Stimulated activated CD4-positive, alpha-beta T cell treated with anti-CD3 and anti-CD28 coated beads, Interleukin-4, amount 100 ng/mL, for 24 hours (primary cell): ENCODE measurements at places on chromosomes 12 and 14.

DNA sequence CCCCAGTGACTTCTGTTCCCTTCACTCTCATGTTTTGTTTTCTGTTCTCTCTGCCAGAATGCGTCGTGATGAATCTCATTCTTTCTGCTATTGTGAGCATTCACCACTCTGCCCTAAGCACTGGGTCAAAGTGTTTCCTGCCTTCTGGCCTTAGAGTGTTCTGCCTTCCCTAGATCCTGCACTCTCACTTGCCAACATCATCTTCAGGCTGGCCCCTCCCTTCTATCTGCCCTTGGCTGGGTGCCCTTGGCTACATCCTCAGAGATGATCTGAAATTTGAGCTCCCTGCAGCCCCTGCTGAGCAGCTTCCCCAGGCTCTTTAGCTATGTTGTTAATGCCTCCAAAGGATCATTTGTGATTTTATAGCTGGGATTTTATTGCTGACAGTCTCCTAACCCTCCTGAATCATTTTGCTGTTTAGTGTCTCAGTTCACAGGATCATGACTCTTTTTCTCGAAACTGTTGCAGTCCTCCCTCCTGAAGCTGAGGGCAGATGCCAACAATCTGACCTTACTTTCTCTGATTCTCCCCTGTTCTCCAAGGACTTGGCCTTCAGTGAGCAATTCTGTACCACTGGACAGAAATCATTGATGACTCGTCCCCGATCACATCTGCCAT, 4.5 kb downstream of the DHRS2 start:
- DNase-seq, result no peak

DNA sequence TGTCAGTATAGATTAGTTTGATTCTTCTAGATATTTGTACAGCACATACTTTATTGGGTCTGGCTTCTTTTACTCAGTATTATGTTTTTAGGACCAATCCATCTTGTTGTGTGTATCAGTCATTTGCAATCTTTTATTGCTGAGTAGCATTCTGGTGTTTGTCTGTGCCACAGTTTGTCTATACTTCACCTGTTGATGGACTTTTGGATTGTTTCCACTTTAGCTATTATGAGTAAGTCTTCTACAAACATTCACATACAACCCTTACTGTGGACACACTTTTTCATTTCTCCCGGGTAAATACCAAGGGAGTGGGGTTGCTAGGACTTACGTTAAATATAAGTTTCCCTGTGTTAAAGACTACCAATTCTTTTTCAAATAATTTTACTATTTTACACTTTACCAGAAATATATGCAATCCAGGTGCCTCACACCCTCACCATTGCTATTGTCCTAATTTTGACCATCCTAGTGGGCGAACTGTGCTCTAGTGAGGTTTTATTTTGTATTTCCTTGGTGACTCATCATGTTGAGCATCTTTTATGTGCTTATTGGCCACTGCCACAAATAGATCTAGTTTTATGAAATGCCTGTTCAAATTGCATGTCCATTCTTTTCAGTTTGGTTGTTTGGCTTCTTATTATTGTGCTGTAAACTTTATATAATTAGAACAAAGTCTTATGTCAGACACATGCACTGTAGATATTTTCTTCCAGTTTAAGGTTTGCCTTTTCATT, 304.7 kb upstream of the TMTC1 start:
- no peak for DNase-seq

DNA sequence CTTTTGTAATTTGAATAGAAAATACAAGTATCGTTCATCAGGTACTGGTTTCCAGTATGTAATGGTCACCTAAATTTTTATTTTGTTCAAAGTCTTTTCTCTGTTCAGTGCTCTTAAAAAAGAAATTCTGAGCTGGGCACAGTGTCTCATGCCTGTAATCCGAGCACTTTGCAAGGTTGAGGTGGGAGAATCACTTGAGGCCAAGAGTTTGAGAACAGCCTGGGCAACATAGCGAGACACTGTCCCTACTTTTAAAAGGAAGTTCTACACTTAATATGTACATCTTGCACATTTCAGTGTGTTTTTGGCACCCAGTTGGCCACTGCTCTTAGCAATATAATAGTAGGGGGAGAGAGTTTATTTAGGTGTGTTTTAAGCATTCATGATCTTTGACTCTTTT, 27.9 kb downstream of the PCNX1 start:
- DNase-seq, result no peak

GRCh38 chr12:27332714-27333402, at the start of gene BMAL2:
TSS of gene BMAL2 (plus strand) at chr12:27332836. CDS start at chr12:27333073, 237 bp downstream.
- DNase-seq, result peak; percentile 27

GRCh38 chr14:105472486-105472991, 2.1 kb upstream of the CRIP2 start:
- no peak for DNase-seq

DNA sequence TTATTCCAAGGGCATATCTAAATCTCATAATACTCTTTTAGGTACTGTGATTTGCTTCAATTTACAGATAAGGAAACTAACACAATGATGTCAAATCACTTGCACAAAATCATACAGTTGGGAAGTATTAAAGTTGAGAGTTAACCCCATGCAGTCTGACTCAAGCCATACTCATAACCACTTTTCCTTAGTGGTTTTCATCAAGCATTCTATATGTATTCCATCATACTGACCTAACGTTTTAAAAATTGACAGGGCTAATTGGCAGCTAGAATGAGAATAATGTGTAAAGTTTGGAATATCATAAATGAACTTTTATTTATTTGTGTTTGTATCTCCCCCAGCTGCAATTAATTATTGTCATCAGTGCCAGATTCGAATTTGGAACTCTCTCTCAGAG, 20.9 kb downstream of the PUS7L start:
- no peak for DNase-seq

- DNase-seq, result no peak
Observed at GRCh38 chr12:42704340-42704739, 114.8 kb upstream of the PRICKLE1 start.

GRCh38 chr14:51922624-51923023, 62.2 kb downstream of the GNG2 start:
- DNase-seq, result no peak

GRCh38 chr12:6771509-6772330, 600 bp upstream of the LAG3 start:
- no peak for DNase-seq

DNA sequence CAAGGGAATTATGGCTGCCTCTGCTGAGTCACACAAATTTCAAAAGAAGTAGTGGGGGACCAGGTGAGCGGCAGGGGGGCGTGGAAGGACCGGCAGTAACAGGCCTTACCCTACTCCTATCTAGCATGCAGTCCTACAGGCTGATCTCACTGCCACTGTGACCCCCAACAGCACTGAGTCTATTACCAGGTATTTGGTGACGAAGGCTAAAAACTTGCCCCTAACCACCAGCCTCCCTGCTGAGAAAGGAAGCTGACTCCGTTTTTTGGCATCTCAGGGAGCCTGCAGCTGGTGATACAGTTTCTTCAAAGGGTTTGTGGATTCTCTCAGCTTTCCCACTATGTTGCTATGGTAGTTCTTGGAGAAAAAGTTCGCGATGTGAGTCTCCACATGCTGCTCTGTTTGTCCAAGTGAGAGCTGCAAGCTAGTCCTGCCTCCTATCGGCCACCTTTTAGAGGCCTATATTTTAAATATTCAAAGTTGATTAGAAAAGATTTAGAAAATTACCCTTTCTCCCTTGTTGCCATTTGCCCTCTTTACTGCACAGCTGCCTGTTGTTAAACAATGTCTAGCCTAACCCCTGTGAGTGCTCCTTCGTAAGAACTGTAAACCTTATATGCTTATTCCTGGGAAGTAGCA, 57.1 kb upstream of the SLCO1B1 start:
- no peak for DNase-seq

- DNase-seq, result no peak
Observed at GRCh38 chr14:56490379-56490778, 89.2 kb upstream of the TMEM260 start.

DNA sequence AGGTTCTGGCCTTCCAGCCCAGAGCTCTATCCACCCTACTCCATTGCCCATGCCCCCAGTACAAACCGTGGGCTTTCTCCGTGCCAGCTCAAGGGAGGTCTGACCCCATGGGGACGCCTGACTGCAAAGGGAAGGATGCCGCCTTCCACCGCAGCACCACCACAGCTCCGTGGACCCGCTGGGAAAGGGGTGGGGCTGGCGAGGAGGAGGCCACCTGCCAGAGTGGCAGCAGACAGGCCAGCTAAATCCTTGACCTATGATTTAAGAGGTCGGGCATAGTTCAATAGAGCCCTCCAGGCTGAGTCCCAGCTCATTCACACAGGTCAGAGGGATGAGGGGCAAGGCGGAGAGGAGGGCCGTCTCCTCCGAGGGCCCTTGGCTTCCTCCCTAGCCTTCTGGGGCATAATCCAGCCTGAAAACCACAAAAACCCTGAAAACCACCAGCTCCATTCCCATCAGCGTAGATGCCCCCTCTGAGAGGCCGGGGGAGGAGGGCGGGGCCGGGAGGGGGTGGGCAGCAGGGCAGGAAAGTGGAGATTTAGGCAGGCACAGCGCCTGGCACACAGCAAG, 14.9 kb upstream of the FIGNL2 start:
- DNase-seq, result no peak

- DNase-seq, result no peak
Observed at GRCh38 chr12:50041062-50041860, 16.0 kb upstream of the RACGAP1 start.

DNA sequence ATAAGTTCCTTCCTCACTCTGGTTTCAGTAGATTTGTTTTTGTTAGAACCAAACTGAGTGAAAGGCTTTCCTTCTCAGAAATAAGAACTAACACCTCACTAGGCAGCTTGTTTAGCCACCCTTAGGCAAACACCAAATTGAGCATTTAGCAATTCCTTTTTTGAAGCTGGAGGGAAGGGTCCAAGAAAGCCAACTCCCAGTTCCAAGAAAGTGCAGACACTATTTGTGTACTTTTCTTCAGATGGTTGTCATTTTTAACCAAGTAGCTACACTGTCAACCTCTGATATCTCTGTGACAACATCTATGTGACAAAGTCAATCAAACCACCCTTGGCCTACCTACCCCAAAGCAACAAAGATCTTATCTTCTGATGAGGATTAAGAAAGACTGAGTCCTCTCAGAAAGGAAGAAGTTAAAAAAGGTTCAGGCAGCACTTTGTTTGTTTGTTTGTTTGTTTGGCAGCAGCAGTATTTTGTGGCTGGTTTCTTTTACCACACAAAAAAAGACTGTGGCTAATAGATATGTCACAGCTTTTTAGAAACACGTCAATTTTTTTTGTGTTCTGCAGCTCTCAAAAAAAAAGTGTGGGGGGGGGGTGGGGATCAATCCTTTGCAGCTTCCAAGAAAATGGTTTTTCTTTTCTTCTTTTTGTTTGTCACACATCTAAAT, 203.8 kb downstream of the CRADD start:
- no peak for DNase-seq

- DNase-seq, result peak; percentile 14
Observed at GRCh38 chr12:57545809-57546437, 1.1 kb downstream of the DCTN2 start.

DNA sequence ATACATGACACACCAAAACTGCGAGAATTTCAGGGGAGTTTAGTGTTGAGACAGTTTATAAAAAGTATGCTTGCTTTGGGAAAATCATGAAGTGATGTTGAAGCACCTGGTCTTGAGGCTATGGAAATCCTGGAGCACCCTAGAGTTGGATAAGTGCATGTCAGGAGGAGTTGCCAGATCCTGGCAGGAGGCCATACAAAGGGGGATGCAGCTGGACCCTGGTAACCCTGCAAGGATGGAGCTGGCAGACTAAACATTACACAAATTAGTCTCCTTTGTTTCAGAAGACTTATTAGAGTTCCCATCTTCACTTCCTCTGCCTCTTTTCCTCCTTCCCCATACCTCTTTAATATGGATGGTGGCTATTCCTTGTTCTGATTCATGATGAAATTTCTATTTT, 907.0 kb downstream of the BCL11B start:
- DNase-seq, result no peak

DNA sequence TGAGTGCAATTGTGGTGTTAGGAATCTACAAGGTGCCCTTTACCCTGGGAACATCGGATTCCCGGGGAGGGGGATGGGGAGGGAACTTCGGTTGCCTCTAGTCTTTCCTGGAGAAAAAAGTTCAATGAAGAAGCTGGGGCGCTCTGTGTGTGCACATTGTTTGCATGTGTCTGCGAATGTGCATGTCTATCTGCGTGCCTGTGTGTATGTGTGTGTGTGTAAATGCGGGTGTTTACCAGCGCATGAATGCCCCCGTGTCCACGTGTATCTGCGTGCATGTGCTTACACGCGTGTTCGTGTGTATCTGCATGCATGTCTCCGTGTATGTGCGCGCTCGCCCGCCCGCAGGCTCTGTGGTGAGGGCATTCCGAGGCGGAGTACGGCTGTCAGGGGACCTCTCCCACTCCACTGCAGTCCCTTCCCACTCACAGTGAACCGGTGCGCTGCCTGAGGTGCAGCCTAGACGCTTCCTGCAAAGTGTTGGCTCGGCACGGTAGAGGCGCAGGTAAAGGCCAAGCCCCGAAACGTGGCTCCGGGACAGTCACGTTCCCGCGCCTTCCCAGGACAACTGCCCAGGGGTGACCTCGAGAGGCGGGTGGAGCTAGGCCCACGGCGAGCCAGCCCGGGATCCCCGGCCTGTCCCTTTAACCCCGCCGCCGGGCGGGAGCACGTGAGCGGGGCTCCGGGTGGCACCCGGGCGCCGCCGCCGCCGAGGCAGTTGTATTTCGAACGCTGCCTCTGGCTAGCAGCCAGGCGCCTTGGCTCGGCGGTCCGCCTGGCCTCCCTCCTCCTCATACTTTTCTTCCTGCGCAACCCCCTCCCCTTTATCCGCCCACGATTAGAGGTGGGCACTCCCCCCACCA, 539 bp upstream of the HMGA2 start:
- no peak for DNase-seq

DNA sequence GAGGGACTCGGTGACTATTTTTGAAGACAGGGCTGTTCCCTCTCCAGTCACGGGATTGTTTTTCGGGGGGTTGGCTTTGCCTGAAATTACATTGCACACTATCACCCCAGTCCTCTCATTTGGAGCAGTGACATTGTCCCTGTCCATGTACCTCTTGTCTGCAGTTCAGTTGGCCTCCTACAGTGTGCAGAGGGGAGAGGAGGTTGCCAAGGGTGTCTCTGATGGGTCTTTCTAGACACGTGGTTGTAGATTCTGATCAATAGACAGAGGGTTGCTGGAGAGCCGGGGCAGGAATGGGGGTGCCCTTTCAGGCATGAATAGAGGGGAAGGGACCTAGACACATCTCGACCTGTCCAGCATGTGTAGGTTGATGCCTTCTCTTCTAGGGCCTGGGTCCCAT, 1.2 kb downstream of the TMEM120B start:
- no peak for DNase-seq

DNA sequence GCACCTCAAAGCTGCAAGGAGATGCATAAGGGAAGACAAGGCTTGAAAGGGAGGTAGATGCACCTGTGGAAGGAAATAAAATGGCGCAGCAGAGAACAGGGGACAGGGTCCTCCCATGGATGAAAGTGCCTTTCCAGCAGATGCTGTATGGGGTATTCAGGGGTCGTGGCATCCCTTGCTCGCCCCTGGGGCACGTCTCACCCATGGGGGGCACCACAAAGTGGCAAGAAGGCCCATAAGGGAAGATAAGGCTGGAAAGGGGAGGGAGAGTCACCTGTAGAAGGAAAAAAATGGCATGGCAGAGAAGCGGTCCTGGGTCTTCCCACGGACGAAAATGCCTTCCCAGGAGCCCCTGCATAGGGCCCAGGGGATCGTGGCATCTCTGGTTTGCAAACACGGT, 265.1 kb downstream of the ALG10 start:
- no peak for DNase-seq

- DNase-seq, result no peak
Observed at GRCh38 chr12:128076188-128076587, 190.8 kb upstream of the TMEM132C start.

- peak; percentile 58 for DNase-seq
Observed at GRCh38 chr12:14845350-14845750, 2.0 kb upstream of the ART4 start.
